ENCODE measurements at places on chromosomes 13 and 19.

GRCh38 chr19:49570997-49571676, 9.2 kb downstream of the NOSIP start:
- DNase-seq = peak; percentile 50

GRCh38 chr19:17646441-17646840, 41.7 kb downstream of the UNC13A start:
- no peak for DNase-seq

DNA sequence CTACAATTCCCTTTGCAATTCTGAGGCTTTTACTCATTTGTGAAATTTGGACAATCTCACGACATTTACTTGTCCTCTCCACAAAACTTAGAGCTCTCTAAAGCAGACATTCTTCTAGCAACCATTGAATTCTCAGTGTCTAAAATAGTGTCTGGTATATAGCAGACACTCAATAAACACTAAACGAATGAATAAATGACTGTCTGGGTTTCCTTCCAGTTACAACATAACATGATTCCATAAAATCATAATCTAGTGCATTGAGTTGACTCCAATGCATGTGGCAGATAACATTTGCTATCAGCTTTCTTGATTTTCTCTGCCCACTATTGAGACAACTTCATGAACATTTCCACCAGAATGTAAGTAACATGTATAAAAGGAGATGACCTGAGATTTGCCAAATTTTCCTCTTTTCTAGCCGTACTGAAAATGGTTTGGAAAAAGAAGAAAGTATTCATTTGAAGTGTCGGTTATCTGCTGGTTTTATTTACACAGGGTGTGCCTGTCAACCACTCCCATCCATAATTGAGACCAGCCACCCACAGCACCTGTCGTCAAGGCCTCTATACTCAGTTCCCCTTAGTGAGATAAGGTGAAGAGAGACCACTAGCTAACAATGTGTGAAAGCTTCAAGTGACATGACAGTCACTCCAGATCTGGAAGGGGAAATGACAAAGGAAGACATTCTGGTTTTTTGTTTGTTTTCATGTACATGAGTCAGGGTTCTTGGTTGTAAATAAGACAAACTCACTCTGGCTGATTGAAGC, 4.8 kb upstream of the SERP2 start:
- no peak for DNase-seq

- DNase-seq = no peak
Observed at GRCh38 chr19:28603453-28603852, 609.5 kb downstream of the UQCRFS1 start.

DNA sequence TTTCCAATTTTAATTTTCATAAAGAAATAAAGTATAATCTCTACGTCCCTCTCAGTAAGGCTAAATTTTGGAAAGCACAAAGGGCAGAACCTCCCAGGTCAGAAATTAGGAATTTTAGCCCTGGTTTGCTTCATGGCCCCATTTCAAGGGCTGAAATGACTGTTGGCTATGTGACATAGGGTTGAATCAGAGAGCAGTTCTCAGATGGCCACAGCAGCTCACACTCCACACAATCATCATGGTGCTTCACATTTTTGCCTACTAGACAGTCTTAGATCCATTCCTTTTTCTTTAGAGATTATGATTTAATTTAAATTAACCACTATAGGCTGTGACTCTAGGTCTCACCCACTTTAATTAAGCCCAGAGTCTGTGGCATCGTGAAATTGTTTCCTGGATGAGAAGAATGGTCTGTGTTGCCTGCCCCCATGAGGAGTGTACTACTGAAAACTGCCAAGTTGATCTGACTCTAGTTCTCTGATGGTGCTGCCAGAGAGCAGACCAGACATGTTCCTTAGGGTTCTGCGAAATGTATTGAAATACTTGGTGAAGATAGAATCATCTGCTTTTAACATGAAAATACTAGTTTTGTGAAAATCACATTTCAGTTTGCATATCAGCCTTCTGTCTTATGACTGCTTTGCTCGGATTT, 57.4 kb downstream of the ESD start:
- no peak for DNase-seq

DNA sequence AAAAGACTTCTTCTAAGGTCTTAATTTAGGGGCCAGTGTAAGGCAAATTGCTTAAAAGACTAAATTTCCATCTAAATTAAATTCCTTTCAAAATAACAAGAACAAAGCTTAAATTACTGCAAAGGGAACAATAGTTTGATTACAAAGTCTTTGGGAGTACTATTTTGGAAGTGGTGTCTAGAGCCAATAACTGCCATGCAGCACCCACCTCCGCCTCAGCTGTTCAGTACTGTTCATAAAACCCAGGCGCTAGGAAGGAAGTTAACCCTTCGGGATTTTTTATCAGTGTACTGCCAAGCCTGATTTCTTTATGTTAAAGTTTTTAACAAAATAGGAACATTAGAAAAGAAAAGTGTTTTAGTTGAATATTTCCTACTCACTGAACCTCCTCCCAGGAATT, 210.1 kb downstream of the LIG4 start:
- DNase-seq = peak; percentile 7

- peak; percentile 99 for DNase-seq
Observed at GRCh38 chr13:49443704-49444523, at the start of the genes CAB39L and SETDB2. Gene CAB39L, minus strand, starts transcription at chr13:49444064. Its CDS starts 61,154 bp downstream, at chr13:49382910. Gene SETDB2, plus strand, starts transcription at chr13:49444274. Its CDS starts 7,620 bp downstream, at chr13:49451894.

DNA sequence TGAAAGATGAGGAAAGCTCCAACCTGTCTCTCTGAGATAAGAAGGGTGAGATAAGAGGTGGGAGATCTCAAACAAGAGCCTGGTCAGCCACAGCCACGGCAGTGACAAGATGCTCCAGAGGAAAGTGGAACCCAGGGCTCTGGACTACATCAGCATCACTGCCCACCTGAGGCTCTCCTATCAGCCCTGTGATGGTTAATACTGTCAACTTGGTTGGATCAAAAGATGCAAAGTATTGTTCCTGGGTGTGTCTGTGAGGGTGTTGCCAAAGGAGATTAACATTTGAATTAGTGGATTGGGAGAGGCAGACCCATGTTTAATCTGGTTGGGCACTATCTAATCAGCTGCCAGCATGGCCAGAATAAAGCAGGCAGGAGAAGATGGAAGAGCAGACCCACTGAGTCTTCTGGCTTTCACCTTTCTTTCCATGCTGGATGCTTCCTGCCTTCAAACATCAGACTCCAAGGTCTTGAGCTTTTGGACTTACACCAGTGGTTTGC, 476.6 kb upstream of the NBEA start:
- DNase-seq = no peak

GRCh38 chr19:7516333-7516732, 430 bp downstream of the ZNF358 start:
- DNase-seq = no peak

- peak; percentile 63 for DNase-seq
Observed at GRCh38 chr13:99617474-99618255, 116.4 kb downstream of the TM9SF2 start.

- peak; percentile 24 for DNase-seq
Observed at GRCh38 chr19:58229255-58229639, 533 bp downstream of the ZNF544 start.
